ENCODE measurements at places on chromosomes 13 and 19. TPM values are rescaled to one million over a fixed set of nuclear protein-coding genes. Genes with fewer than 3 reads are reported as not detected.

The CEACAM6 gene
- total RNA-seq = not detected

The PGPEP1 gene
- total RNA-seq = 28.4 TPM

The ANKLE1 gene
- 1.0 TPM for total RNA-seq

The NALCN gene
- total RNA-seq = 1.1 TPM

The ZNF439 gene
- not detected for total RNA-seq

The PSG11 gene
- 0.43 TPM for total RNA-seq

The CFD gene
- 0.65 TPM for total RNA-seq

The ACOD1 gene
- total RNA-seq = not detected

The KLK3 gene
- total RNA-seq = not detected

The AP1M2 gene
- 1.7 TPM for total RNA-seq

The SPIB gene
- not detected for total RNA-seq

The CPB2 gene
- not detected for total RNA-seq

The NCCRP1 gene
- not detected for total RNA-seq

The SBSN gene
- total RNA-seq = 0.18 TPM

The ACTL9 gene
- total RNA-seq = not detected

The S1PR4 gene
- total RNA-seq = not detected

The CEACAM4 gene
- total RNA-seq = not detected

The DAND5 gene
- total RNA-seq = 0.14 TPM

The ZSWIM4 gene
- 10.6 TPM for total RNA-seq

The PLPPR3 gene
- total RNA-seq = 29.2 TPM

The ZNF91 gene
- total RNA-seq = 44.8 TPM

The C19orf33 gene
- total RNA-seq = 4.9 TPM

The PRODH2 gene
- not detected for total RNA-seq

The NLRP9 gene
- total RNA-seq = not detected

The TNNT1 gene
- 8.3 TPM for total RNA-seq

The SYDE1 gene
- total RNA-seq = 46.6 TPM

The GSX1 gene
- total RNA-seq = not detected

The KCNN1 gene
- total RNA-seq = 1.6 TPM

The ZNF274 gene
- 38.5 TPM for total RNA-seq

The ZBTB7A gene
- total RNA-seq = 24.3 TPM
